ENCODE measurements at places on chromosomes 1 and 21.

DNA sequence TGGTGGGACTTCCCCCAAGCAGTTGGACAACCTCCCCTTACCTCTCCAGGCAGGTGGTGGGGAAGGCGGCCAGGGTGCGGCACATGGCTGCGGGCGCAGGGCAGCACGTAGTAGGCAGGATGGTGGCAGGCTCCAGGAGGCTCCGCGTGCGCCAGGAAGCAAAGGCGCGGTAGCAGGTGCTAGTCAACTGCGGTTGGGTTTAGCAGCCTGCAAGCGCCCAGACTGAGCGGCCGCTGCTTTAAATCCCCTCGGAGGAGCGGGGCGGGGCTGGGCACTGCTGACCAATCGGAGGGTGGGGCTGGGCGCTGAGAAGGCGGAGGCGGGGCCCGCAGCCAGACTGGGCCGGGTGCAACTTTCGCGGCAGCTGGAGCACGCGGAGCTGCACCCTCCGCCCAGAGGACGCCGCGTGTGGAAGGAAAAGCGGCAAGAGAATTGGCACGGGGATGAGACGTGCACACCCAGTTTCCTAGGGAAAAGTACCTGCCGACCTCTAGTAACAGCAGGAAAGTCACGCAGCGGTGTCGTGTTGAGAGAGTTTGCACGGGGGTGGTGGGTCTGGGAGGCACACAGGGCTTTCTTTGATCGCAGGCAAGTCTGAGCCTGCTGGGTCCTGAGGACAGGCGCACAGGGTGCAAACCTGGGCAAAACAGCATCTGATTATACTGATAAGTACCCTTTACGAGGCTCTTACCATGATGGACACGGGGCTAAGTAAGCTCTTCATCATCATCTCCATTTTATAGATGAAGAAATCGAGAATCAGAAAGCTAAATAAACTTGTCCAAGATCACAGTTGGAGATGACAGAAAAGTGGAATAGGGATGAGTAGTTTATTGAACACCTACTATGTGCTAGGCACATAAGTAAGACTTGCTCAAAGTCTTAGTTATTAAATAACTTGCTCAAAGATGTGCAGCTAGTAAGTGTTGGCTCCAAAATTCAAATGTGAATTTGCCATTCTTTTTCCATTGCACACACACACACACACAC is at the start of gene RGS16:
TSS of gene RGS16 (minus strand) at position 215 of the 990 bp plus-strand sequence. CDS start at position 85, 130 bp downstream.
- peak; percentile 92 for DNase-seq

- DNase-seq, result no peak
Observed at GRCh38 chr1:95850763-95851162, 616.8 kb downstream of the RWDD3 start.

GRCh38 chr1:3863231-3863935 is 6.1 kb downstream of the DFFB start:
- no peak for DNase-seq

- DNase-seq, result no peak
Observed at GRCh38 chr1:93631626-93632365, 49.8 kb downstream of the BCAR3 start.

- DNase-seq, result no peak
Observed at GRCh38 chr1:64537942-64538341, 68.0 kb downstream of the CACHD1 start.

DNA sequence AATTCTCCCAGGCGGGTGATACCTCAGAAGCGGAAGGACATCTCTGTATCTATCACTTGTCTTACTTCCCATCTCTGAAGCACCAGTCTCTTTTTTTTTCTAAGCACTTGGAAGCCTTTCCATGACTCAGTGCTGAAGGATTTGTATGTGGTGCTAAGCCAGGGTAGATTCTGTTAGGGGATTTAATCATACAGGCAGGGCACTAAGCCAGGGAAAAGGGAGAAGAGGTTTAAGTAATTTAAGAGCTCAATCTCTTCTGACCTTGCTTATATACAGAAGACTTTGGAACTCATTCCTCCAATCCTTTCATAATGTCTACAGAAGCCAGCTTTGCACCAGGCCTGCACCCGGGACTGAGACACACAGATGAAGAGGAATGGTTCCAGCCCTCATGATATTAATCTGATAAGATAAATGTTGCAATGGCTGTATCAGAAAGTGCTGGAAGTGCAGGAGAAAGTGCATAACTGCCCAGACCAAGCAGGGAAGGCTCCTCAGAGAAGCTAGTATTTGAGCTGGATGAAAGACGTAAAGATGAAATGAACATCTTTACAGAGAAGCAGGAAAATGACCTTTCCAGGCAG is 11.0 kb downstream of the FAM163A start:
- DNase-seq, result no peak

DNA sequence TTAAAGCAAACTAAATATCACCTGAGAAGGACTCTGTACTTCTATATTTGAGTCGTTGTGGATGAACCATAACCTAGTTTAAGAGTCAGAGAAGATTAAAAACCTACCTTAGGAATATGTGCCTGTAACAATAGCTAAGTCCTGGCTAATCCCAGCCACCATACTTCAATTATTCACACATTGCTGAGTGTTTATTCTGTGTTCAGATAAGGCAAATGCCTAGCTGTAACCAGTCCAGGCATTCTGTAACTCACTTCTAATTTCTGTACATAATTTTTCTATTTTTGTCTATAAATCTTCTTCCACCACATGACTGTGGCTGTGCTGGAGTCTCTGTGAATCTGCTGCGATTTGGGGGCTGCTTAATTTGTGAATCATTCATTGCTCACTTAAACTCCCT is 441.9 kb upstream of the ADAMTS5 start:
- no peak for DNase-seq

Measured in stimulated activated CD8-positive, alpha-beta memory T cell treated with anti-CD3 and anti-CD28 coated beads, Interleukin-15, amount 100 ng/mL, for 48 hours (primary cell).